C1 segment of cervical spinal cord (tissue), 14 donors: ENCODE measurements at places on chromosomes 1 and 21.
A peak's percentile ranks its signal among the peaks of the same experiment; 100 is the strongest.

DNA sequence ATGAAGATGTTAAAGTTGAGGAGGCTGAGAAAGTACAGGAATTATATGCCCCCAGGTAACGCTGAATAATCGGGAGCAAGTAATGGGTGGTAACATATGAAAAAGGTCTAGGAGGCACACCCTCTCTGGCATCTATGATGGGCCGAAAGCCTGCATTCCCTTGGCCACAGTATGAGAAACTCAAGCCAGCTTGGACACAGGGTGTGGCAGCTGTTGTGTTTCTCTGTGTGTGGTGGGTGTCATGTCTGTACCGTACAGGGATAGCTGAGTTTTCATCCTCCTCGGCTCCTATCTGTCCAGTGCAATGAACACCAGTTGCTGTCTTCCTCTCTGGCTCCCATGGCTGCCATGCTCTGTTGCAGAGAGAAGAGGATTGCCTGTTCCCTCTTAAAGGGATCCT is 32.9 kb downstream of the NBPF3 start:
- DNase-seq: no peak

DNA sequence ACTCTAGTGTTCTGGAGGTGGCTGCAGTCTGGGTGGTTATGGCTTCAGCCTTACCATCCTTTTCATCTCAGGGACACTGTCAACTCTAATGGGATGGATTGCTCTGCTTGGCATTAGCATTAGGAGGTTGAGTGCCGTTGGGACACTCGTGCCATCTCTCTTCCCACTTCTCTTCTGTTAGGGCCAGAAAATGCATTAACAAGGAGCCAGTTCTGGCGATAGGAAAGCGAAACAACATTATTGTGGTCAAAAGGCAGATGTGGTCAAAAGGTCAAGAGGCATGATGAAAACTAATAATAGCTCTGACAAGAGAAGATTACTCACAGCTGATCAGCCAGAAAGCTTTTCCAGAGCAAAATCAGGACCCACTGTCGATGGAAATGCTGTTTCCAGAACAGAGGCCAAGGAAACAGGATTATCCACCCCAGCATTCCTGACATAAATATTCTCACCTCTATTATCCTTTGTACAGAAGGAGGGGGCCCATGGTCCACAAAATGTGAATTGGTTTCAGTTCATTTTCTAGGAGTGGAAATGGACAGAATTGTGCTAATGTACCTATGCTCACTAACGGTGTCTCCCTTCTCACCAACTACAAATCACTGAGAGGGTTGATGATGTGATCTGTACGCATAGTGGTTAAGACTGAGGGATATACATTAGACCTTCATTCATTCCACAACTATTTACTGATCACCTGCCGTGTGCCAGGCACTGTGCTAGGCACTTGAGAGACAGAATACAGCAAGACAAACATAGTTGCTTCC is 72.0 kb downstream of the ST6GALNAC5 start:
- DNase-seq: no peak

GRCh38 chr1:31155216-31155806 is 84.4 kb downstream of the NKAIN1 start:
- peak; percentile 48 for DNase-seq

DNA sequence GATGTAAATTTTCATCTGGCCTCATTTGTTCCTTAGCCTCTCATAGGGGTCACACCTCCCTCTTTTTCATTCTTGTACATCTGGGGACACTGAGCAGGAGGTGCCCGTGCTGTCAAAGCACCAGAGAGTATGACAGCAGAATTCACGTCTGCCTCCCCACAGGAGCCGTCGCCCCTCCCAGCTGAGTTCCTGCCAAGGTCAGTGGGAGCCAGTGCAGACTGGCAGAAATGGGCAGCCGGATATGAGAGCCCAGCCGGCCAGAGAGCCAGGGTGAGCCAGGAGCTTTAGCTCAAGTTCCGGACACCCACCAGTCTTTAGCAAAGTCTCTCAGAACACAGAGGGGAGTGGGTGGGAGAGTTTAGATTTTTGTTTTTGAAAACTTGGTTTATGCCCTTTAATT is 21.9 kb downstream of the GPR137B start:
- DNase-seq: no peak

DNA sequence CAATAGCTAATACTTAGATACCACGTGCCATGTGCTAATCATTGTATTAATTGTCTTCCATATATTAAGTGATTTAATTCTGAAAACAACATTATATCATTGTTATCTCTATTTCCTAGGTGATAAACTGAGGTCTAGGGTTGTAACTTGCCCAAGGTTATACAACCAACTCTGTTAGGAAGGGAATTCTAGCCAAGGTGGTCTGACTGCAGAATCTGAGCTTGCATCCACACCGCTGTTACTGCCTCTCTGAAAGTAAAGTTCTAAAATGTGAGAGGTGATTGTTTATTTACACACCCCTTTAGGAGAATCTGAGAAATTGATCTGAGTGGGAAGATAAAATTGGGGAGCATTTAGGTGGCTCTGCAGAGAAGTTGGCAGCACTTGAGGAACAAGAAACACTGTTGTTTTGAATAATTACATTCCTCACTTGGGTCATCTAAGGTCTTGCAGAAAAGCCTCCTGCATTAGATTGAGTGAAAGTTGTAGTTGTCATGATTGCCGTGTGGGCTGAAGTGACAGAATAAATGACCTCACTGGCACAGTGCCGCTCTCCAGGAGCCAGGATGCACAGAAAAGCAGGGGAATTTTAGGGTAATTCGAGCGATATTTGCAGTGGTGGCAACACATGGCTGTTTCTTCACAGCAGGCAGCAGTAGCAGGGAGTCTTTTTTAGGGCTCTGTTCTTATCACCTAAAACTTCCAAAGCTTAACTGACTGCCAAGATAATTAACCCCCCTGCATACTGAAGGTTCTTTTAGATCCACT is 121.7 kb downstream of the ADGRL4 start:
- no peak for DNase-seq

DNA sequence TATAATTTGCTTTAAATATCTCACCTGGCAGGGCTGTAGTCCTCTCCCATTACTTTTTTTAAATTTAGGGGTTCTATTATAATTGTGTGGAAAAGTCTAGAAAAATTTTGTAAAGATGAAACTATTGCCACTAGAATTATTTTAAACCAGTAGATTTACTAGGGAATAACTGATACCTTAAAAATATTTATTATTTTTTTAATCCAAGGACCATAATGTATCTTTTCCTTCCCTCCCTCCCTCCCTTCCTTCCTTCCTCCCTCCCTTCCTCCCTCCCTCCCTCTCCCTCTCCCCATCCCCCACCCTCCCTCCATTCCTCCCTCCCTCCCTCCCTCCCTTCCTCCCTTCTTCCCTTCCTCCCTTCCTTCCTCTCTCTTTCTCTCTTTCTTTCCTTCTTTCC is 90.5 kb downstream of the DNM3 start:
- no peak for DNase-seq

- no peak for DNase-seq
Measured at GRCh38 chr1:110672001-110672752, 2.6 kb downstream of the KCNA3 start.

GRCh38 chr1:114040273-114041015 is 61.2 kb downstream of the OLFML3 start:
- no peak for DNase-seq

DNA sequence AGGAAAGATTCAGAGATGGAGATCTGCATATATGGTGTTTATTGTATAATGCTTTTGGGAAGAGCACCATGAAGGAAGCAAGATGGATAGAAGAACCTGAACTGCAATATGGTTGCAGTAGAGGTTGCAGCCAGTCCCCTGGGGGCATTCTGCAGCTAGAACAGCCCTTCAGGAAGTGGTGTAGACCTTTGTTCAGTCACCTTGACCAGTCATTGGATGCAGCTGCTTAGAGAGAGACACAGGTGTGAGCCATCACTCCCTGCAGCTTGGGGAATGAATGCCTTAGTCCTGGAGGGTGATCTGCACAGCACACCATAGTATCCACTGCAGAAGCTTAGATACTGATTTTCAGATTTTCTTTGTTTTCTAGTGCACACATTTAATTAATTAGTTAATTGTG is 42.3 kb downstream of the NEK7 start:
- no peak for DNase-seq

DNA sequence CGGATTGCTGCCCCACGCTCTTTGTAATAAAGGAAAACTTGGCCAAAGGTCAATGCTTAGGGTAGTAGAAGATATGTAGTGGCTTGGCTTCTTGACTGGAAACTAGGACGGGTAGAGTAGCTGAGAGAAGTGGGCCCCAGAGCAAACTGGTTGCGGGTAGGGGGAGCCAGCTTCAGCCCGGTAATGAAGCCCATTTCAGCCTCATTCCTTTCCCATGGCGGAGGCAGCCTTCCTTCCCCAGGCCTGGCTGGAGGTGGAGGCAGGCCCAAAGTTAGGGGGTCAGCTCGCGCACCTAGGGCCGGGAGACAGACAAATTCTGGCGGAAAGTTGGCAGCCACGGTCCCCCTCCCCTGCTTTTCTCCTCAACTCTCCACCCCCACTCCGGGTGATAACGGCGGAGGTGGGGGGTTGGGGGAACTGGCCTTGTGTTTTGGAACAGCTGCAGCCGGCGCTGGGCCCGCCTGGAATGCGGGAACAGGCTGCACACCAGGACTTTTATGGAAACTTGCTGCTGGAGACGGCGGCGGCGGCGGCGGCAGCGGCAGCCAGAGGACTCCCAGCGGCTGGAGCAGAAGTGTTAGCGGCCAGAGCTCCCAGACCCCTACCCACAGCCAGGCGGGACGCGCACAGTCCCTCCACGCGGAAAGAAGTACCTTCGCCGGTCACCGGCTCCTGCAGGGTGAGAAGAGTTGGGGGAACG is at the start of gene NEXN:
Gene NEXN (plus strand): TSS at position 544 of the 700 bp plus-strand sequence. CDS start 27,483 bp downstream, outside the sequence.
- DNase-seq: peak; percentile 49

GRCh38 chr21:44872323-44872648 is 1.2 kb downstream of the PTTG1IP start:
- no peak for DNase-seq
